Thoracic aorta (tissue), 2 donors: ENCODE measurements at places on chromosomes 3 and 15. TPM values are rescaled to one million over a fixed set of nuclear protein-coding genes. Genes with fewer than 3 reads are reported as not detected.

Gene CLRN1
- not detected for total RNA-seq

Gene UBAP1L
- 3.7 TPM for total RNA-seq

- no peaks in the 10 kb centered on the region for H3K4me1 ChIP-seq
- no peak overlapping the region for H3K4me3 ChIP-seq
- H3K36me3 ChIP-seq = no peaks in the 10 kb centered on the region
- H3K27ac ChIP-seq = no peak overlapping the region
- H3K27me3 ChIP-seq = no peaks in the 10 kb centered on the region
- DNase-seq = no peak
Observed at GRCh38 chr3:187827723-187828122, 82.5 kb upstream of the BCL6 start.

DNA sequence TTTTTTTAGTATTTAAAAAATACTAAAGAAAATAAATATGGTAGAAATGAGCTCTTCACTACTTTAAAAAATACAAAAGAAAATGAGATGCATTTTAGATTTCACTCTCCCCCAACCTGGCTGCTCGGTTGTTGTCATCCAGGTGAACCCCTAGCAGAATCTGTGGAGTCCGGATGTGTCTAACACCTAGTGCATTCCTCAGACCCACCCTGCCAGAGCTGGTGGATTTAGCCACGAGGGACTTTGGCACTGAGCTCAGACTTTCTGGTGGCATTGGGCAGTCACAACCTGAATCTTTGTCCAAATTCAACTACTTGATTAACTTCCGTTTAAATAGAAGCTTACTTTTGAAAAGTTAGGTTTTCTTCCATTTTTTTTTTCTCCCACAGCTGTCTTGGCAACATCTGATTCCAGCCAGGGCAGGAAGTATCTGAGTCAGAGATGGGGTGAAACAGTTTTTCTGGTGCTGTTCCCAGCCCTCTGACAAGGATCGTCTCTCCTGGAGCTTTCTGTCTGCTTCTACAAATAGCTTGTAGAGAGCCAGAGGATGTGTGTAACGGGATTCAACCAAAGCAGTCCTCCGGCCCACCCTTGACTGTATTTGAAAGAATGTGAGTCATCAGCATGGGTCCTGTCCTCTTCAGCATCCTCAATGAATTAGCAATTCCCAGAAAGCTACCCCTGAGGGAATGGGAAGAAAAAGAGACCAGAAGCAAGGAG is 301.8 kb upstream of the MCTP2 start:
- DNase-seq = no peak
- H3K27me3 ChIP-seq = no peaks in the 10 kb centered on the region
- H3K36me3 ChIP-seq = no peaks in the 10 kb centered on the region
- H3K27ac ChIP-seq = no peak overlapping the region

DNA sequence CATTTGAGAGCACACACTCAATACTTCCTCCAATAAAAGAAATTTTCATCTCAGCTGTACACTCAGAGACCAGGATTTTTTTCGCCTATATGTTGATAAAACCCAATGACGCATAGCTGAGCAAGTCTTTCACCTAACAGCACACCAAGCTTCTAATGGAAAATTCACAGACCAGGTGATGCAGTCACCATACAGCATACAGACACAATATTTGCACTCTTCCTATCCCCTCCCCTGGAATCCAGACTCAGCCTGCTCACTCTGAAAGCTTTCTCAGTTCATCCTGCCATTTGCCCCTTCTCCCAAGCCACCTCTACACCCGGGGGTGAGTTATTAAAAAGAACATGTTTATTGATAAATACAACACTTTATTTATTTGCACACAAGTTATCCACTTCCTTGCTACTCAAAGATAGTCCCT is 1.7 kb downstream of the TBC1D5 start:
- no peaks in the 10 kb centered on the region for H3K36me3 ChIP-seq
- no peaks in the 10 kb centered on the region for H3K27me3 ChIP-seq
- peak overlapping the region; percentile 98 for H3K27ac ChIP-seq
- H3K4me1 ChIP-seq = peaks cover 34% of the 10 kb centered on the region

Gene ASB14
- not detected for total RNA-seq

- no peaks in the 10 kb centered on the region for H3K36me3 ChIP-seq
- no peak for DNase-seq
- peaks cover 5% of the 10 kb centered on the region for H3K4me1 ChIP-seq
Observed at GRCh38 chr3:128011140-128011539, 41.1 kb upstream of the SEC61A1 start.

Gene STRC
- 1.2 TPM for total RNA-seq
